ENCODE measurements at places on chromosomes 7 and 10. TPM values are rescaled to one million over a fixed set of nuclear protein-coding genes. Genes with fewer than 3 reads are reported as not detected.

DNA sequence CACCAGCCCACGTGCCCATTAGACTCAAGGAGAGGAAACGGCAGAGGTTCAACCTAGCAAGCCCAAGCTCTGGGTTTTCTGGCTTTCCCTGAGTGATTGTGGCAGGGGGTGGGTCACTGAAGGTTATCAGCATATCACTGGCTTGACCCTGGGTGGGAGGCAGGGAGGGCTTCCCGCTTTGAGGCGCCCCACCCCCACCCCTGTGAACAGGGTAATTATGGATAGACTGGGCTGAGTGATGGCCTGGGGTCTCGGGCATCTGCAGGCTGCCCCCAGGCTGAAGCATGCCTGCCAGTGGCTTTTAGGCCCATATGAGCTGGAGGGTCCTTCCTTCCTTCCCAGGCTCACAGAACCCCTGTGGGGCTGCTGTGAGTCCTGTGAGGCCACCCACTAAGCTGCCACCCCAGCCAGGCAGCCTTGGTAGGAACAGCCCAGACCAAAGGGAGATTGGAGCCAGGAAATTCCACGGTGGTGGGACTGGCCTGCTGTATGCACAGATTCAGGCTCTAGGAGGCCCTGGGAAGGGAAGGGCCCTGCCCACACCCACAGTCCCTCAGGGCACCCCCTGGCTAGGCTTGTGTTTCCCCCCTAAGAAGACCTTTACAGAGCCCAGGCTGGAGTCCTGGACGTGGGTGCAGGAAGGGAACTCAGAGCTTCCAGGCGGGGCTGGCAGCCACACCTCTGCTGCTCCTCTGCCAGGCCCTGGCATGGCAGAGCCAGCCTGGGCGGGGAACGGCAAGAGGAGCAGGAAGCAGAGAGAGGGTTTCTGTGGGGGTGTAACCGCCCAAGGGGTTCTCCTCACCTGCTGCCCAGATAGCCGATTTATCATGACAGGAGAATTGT is 33.1 kb downstream of the GPRIN2 start:
- peak; percentile 94 for DNase-seq

- DNase-seq, result no peak
Measured at GRCh38 chr10:133459454-133460207, 5.9 kb downstream of the SCART1 start.

DNA sequence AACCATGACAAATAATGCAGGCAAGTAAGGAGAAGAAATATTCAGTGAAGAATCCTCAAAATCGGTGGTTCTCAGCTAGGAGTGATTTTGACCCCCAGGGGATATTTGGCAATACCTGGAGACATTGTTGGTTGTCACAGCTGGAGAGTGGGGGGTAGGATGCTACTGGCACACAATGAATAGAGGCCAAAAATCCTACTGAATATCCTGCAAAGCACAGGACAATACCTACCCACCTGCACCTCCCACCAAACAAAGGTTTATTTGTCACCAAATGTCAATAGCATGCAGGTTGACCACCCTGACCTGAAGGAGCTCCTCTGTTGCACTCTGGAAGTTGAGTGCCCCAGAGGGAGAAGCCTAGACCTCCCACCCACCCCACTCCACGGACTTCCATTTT is 1028.6 kb downstream of the CNTNAP2 start:
- DNase-seq, result no peak

- DNase-seq, result no peak
Measured at GRCh38 chr7:154741131-154741530, 261.8 kb downstream of the PAXIP1 start.

GRCh38 chr10:31706464-31707092 is 222.1 kb downstream of the ARHGAP12 start:
- no peak for DNase-seq

GRCh38 chr10:12480440-12480839 is 131.1 kb downstream of the CAMK1D start:
- peak; percentile 17 for DNase-seq

DNA sequence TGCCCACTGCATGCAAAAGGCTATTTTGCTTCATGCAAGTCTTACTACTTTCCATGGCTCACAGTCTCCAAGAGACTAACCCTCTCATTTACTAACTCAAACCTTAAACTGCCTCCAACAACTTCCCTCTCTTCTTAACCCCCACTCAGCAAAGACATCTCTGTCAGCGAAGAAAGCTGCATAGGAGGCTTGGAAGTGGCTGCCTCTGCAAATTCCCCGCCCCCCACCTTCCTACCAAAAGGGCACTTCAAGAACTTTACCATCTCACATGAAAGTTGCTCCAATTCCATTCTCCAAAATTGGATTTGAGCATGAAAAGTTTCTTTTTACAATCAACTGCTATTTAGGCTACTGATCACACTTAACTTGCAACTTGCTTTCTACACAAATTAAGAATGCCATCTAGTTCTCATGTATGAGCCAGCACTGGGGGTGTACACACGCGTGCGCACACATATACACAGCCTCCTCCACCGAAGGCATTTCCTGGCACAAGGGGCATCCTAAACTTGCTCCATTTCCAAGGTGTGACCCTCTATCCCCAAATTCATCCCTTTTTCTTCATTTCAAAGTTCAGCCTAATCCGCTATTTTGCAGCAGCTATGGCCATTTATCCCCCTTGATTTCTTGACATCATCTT is 1.8 kb downstream of the CCDC6 start:
- DNase-seq, result no peak

ICA1 gene
- 3.7 TPM for total RNA-seq

MET gene
- 22.0 TPM for total RNA-seq

HTR5A gene
- total RNA-seq, result not detected

Measured in chondrocyte (in vitro differentiated cells).